ENCODE measurements at places on chromosomes 1 and 21. TPM values are rescaled to one million over a fixed set of nuclear protein-coding genes. Genes with fewer than 3 reads are reported as not detected.

AXDND1 gene
- not detected for total RNA-seq

- no peak for DNase-seq
These were observed 57.2 kb upstream of the CNIH3 start for GRCh38 chr1:224558904-224559303.

CELA2B gene
- total RNA-seq, result not detected

GRCh38 chr1:47725511-47725991 lies 271.6 kb downstream of the TRABD2B start:
- no peak for DNase-seq

GRCh38 chr1:78367700-78368099 lies 123.1 kb upstream of the PTGFR start:
- no peak for DNase-seq

DNA sequence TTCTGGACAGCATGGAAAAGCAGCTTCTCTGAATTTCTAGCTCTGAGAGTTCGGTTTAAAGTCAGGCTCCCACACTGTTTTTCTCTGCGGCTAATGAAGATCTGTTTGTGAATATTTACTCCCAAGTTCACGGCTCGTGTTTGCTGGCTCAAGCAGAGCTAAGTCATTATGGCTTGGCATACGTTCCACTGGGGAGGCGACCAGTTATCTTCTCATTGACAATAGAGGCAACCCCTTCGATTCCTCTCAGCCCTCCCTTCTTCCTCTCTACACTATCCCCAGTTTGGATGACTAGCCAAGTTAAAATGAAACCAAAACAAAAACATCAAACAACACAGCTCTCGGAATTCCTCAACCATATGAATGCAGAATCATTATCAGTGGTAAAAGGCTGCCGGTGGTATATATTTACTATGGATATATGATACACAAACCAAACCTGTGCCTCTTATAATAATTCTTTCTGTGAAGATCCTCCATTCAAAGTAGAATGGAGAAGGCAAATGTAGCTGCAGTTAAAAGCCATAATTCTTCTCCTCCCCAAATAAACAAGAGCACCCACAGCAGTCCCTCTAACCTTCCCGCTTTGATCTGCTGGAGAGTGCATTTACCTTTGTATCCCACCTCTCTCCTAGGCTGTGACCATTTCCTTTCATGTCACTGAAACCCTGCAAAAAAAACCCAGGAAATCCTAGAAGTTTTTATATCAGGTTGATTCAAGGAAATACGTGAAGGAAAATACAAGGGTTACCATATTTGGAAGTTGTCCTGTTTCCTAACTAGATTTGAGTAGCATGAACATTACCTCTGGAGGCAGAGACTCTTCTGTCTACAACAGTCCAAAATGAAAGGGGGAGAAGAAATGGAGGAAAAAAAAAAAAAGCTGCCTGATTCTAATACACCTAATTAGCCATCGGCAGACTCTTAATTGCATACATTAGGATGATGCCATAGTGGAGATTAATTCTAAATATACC lies 108.3 kb upstream of the USH2A start:
- no peak for DNase-seq

- DNase-seq, result no peak
These were observed 29.5 kb downstream of the CAPN2 start for GRCh38 chr1:223741861-223742260.

GRCh38 chr1:31583995-31584868 lies 7.9 kb downstream of the TINAGL1 start:
- no peak for DNase-seq

DNA sequence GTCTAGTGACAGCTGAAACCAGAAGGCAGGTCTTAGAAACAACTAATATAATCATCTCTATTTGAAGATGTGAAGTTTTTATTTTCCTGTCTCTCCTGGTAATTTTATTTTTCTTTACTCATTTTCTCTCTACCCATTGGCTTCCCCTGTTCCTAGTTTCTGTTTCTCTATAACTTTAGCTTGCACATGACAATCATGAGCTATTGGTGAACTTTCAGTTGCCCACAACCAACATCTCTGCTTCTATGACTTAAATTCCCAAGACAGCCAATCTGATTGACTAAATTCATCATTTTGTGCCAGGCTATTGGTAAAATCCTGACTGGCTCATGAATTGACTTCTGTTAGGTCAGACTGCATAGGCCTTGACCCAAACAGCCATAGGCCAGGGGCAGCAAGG lies 13.7 kb upstream of the ACADM start:
- no peak for DNase-seq

GRCh38 chr21:43712268-43712942 lies 6.5 kb upstream of the PDXK start:
- DNase-seq, result no peak

PTAFR gene
- not detected for total RNA-seq

DNA sequence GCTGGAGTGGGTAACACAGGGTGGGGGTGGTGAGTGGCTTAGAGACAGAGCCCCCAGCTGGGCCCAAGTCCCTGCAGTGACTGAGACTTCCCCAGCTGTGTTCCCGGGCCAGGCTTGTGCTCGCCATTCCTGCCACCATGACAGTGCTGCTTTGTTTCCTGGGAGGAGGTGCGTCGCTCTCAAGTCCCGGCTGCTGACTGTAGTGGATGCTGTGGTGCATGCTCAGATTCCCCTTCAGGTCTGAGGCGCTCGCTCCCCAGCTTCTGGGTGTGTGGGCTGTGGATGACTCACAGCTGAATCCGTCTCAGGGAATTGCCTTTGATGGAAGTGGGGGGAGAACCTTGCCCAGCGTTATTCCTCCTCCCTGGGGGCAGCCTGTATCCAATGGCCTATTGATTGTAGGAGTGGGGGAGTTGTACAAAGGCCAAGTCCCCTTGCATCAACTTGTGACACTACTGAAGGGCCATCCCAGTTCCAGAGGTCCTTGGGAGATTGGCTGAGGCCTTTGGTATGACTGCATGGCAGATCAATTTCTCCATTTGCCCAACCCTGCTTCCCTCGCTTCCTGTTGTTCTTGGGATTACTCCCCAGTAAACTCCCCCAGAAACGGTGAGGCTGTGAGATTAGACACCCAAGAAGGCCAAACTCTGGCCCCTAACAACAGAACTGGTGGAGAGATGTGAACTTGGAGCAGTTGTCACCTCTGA lies 17.8 kb upstream of the POU3F1 start:
- DNase-seq, result no peak
